B cell (primary cell): ENCODE measurements at places on chromosomes 11 and 22.

DNA sequence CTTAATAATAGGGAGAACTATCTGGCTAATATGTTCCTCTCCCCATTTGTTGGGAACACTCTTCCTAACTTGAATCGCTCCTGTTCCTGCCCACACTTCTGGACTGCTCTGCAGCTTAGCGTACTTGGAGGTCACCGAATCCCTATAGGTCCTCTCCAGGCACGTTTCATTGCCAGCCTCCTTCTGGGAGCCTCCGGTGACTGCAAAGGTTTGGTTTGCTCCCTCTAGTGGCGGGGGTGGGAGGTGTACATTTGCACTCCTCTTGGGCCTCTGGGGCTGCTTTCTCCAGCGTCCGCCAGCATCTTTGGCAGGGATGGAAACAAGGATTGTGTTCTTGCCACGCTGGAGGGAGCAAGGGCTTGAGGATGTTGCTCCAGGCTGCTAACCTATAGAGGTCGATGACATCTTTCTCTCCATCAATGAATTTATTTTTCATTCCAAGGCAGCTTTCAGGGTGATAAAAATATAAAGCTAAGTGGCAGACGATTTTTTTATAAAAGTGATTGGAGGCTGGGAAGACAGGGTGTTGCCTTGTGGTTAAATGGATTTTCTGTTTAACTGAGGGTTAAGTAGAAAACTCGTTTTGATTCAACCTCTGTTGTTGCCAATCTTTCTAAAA, 48.7 kb downstream of the TSPAN18 start:
- DNase-seq = peak; percentile 65

- DNase-seq = peak; percentile 20
Observed at GRCh38 chr11:119338965-119339588, 1.6 kb downstream of the C1QTNF5 start.

GRCh38 chr11:47915783-47916182, 64.6 kb upstream of the PTPRJ start:
- no peak for DNase-seq

GRCh38 chr22:41383085-41383484, 1.3 kb downstream of the TEF start:
- no peak for DNase-seq
